CD4-positive, alpha-beta T cell treated with Interleukin-4 for 4 hours (primary cell): ENCODE measurements at places on chromosomes 2 and 18.

GRCh38 chr2:11710632-11711353 lies 35.6 kb upstream of the LPIN1 start:
- DNase-seq: no peak

DNA sequence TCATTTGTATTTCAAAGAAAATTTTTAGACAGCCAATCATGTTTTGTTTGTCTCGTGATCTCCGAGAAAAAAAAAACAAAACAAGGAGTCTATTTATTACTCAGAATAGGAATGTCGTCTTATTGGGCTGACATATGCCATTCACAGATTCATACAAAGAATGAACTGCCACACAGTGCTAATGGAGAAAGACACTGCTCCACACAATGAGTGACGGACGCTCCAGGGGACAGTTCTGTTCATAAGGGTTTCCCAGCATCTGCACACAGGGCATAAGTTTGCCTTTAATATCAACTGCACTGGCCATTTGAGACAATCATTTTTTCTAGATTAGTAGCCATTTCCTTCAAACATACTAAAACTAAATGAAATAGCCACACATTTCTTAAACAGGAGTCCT lies 3.4 kb downstream of the SERTAD2 start:
- DNase-seq: no peak

- no peak for DNase-seq
These were observed 135.5 kb downstream of the GAREM1 start for GRCh38 chr18:32335228-32335627.

GRCh38 chr18:78630981-78631510 lies 348.6 kb upstream of the SALL3 start:
- DNase-seq: no peak

DNA sequence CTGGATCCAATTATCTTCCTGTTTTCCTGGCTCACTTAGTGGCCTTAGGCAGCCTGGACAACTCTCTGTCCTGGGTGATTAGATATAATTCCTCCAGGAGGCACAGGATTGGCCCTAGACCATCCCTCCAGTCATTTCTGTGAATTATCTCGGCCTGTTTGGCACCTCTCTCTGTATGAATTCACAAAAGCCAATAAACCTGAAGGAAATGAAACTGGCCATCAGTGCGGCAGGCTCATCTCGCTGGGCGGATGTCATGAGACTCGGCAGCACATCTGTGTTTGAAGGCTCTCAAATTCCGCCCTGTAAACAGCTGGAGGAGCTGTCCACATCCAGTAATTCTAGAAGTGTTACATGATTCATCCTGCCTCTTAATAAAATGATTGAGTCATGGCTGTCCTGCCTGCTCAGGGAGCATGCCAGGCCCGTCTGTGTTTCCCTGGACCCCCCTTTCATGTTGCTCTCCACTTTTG lies 38.6 kb downstream of the ACOXL start:
- no peak for DNase-seq

GRCh38 chr2:177340158-177340557 lies 52.4 kb upstream of the AGPS start:
- no peak for DNase-seq

DNA sequence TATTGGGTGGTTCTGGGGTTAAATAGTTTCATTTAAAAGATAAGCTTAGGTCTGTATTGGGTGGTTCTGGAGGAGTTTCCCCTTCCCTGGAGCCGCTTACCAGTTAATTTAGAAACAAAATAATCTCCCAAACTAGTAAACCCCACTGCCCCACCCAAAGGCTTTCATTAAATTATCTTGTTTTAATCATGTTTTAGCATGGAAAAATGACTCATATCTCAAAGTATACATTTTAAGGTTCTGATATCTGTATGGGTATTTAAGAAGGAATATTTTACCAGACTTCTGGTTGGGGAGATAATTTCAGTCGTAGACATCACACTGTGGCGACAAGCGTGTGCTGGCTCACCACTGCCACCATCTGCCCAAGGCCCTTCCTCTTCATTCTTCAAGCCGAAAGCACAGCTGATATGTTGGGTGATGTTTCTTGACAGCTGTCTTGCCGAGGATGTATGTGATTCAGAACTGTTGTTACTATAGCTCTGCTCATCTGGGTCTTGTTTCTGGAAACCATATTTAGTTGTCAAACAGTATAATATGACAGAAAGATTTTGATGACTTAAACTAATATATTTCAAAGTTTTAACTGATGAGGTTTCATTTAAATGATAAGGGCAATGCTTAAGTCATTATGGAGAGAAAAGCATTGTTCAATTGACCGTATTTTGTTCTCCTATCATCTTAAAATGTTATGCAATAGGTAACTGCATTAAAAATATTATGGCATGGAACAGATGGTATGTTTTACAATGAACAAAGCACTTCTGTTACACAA lies 5.1 kb downstream of the FIGLA start:
- DNase-seq: peak; percentile 25

DNA sequence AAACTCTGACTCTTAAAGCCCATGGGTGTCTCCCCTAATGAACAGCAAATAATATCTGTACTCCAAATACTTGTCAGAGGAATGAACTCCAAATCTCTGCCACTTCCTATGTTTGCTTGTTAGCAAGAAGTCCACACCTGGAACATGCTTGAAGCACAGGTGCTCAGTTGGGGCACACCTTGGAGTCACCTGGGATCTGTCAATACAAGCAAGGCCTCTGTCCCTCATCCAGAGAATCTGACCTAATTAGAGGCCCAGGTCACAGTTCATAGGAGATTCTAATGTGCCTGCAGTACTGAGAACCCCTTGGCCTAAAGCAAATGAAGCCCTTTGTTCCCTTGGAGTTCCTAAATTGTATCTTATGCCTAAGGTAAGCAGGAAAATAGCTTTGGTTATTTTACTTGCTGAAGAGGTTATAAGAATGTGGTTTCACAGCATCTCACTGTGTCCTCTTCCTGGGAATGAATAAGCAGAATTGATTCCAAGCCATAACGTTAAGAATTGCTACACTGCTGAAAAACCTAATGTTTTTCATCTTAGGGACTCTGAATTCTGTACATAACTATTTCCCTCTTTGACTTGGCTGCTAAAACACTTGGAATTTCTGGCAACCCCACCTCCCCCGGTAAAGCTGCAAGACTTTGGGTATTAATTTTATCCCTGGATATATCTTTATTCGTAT lies 113.4 kb downstream of the PIEZO2 start:
- no peak for DNase-seq

- no peak for DNase-seq
These were observed 128.5 kb downstream of the DOK6 start for GRCh38 chr18:69529151-69529550.

GRCh38 chr2:8285081-8285480 lies 396.8 kb upstream of the ID2 start:
- DNase-seq: no peak
